ENCODE measurements at places on chromosomes 3 and 15.

GRCh38 chr3:179323197-179324110, 623 bp downstream of the ZNF639 start:
- peak; percentile 93 for DNase-seq

DNA sequence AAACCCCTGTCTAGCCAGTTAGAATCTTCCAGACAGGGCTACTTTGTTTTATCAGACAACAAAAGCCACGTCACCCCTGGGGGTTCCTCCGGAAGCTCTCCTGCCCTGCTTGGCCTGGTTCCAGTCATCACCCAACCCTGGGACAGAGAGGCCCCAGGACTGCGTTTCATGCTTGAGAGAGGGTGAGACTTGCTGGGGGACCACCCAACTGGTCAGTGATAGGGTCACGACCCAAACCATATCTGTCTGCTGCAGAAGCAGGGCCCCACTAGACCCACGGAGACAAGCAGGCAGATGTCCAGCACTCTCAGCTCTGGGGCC, 1.2 kb downstream of the NT5DC2 start:
- DNase-seq, result no peak

DNA sequence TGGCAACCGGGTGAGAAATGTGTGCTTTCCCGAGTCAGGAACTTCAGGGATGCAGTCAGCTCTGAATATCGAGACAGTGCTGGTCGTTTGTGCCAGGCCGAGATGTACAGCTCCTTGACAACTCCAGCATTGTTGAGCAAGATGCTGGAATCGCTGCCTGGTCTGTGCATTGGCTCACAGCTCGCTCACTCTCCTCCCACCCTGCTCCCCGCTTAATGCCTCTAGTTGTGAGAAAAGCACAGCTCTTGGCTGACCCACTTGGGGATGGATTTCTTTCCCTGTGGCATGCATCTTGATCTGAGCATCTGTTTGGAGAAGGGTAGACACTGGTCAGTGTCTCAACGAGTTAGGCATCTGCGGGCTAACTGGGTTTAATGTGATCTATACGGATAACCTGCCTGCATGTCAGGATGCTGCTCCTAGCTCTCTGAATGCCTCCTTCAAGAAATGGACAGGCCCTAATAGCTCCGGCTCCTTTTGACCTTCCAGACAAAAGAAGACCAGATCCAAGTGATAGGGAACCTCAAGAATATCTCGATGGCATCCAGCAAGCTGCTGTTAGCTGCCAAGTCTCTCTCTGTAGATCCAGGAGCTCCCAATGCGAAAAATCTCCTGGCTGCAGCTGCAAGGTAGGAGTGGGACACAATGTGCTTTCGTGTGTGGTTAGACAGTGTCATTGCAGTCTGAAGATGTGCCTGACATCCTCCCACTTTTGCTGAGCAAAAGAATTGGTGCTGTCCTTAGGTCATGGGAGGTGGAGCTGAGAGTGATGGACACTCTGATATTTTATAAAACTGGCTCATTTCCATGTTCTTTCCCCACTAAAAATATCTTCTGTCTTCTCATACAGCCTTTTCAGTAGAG, 302.2 kb upstream of the TPM1 start:
- no peak for DNase-seq

DNA sequence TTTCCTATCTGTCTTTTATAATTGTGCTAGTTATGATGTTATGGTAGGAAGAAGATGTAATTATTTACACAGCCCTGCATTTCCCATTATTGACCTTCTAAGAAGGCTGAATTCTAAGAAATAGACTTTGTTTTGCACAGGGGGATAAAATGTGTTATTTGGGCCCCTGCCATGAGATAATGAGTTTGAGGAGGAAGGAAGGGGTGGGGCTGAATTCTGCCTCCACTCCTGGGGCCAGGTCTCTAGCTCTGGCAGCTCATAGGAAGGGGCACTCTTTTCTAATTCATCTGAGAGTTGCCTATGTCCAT, 69.2 kb upstream of the GOLGA8B start:
- no peak for DNase-seq

DNA sequence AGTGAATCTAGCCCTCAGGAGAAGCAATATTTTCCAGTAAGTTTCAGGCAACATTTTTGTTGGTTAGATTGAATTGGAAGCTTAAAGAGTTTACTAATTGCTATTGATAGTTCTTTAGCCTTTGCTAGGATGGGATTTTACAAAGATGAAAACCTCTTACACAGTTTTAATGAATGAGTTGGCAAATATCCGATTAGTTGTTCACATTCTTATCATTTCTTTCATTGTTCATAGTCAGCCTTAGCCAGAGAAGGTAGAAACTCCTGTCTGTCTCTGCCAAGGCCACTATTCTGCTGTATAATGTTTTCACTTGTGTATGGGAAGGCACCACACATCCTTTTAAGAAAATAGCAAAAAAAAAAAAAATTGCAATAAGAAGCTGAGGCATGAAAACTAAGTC, 222.0 kb upstream of the MANF start:
- no peak for DNase-seq

GRCh38 chr3:158121295-158121694, 11.4 kb downstream of the RSRC1 start:
- DNase-seq, result no peak

DNA sequence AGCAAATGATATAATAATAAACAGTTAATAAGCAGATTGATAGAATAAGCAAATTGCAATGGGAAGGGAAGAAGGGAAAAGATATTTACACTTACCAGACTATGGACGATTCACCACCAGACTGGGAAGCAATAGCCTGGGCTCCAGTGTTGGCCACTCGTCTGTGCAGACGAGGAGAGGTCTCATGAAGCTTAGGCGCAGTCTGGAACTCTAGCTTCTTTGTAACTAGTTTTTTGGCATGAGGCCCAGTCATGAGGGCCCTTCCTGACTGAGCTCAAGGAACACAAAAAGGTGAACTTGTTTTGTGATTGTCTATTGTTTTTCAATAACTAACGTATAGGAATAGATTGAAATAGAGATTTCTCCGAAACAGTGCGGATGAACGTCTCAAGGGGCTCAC, 63.3 kb upstream of the GATM start:
- no peak for DNase-seq

DNA sequence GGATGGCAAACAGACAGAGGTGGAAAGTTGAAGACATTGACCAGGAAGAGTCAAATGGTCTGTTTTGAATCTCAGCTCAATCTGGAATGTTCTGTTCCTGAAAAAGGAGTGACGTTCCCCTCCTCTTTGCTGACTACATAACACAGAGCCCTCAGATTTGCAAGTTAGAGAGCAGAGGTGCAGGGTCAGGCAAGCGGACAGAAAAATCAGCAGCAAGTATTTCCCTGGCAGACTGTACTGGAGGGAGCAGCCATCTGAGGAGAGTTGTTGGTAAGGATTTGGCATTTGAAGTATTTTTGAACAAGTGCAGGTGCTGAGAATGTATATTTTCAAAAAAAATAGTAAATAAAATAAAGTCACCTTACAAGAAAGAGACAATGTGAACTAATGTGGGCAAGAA, 17.6 kb downstream of the ZNF80 start:
- DNase-seq, result no peak

DNA sequence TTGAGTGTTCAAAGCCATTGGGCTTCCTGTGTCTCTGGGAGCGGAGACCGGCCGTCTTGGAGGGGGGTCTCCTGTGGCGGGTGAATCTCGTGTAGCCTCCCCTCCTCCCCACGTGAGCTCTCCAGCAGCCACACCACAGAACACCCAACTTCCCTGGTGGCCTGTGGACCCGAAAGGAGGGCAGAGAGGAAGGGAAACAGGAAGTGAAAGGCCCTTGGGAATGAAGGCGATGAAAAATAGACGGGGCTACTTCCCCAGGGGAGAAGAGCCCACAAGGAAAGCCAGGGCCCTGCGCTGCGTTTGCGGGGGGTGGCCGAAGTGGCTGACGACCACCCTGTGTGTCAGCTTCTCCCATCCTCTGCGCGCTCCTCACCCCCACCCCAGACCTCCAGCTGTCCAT, 5.4 kb downstream of the ANKRD63 start:
- no peak for DNase-seq

DNA sequence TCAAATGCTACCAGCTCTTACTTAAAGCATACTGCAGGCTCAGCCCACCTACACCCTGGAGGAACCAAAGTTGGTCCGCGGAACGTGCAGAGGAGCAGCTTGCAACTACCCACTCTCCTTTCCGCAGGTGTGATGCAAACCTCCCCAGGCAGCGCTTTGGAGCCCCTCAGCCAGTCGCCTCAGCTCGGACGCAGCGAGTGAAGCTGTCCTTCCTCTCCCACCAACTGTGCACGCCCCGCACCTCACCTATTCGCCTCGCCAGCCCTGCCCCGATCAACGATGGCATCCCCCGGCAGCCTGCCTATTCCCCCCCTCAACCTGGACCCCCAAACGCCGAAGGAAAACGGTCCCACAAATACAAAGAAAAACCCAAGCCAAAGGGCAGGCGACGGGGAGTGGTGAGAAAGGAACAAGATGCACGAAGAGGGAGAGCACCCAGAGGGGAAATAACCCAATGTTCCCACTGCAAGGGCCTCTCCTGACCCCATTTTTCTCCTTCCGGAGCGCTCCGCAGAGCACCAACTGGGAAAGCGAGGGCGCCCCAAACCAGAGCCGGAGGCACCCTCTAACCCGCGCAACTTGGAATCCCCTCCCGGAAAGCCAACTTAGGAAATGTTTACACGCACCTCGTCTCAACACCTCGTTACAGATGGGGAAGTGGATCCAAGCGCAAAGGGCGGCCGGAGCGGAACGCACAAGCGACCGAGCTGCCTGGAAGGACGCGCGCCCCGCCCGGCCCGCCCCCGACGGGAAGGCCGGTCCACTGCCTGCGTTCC, 665 bp downstream of the GLB1 start:
- DNase-seq, result no peak

DNA sequence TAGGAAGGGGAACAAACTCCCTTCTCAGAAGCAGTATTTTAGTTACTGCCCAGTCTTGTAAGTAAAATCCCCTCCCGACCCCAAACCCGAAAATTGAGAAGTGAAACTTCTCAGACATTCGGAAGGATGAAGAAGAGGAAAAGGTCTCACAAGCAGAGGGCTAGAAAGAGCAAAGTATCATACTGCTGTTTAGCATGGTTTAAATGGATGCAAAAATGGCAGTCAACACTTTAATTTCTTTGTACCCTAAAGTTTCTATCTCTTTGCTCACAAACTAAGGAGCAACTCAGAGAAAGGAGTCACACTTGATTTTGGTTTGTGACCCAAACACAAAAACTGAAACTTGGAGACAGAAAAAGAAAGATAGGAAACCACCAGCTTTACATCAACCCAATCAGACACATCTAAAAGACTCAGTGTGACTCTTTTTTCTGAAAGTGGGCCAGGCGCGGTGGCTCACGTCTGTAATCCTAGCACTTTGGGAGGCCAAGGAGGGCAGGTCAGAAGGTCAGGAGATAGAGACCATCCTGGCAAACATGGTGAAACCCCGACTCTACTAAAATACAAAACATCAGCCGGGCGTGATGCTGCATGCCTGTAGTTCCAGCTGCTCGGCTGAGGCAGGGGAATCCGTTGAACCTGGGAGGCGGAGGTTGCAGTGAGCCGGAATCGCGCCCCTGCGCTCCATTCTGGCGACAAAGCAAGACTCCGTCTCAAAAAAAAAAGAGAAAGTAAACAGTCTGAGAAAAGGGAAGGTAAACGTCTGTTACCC, 63.2 kb upstream of the ATP11B start:
- DNase-seq, result no peak

GRCh38 chr15:44231842-44232241, 36.8 kb upstream of the FRMD5 start:
- no peak for DNase-seq

- no peak for DNase-seq
Measured at GRCh38 chr15:88649753-88650551, 11.1 kb downstream of the ISG20 start.

- no peak for DNase-seq
Measured at GRCh38 chr3:79418855-79419621, 348.8 kb downstream of the ROBO1 start.

GRCh38 chr3:27213450-27213849, 155.7 kb downstream of the NEK10 start:
- no peak for DNase-seq

GRCh38 chr3:157294953-157295352, 135.0 kb upstream of the CCNL1 start:
- DNase-seq, result no peak

GRCh38 chr3:22959593-22959992, 243.5 kb upstream of the UBE2E2 start:
- no peak for DNase-seq

DNA sequence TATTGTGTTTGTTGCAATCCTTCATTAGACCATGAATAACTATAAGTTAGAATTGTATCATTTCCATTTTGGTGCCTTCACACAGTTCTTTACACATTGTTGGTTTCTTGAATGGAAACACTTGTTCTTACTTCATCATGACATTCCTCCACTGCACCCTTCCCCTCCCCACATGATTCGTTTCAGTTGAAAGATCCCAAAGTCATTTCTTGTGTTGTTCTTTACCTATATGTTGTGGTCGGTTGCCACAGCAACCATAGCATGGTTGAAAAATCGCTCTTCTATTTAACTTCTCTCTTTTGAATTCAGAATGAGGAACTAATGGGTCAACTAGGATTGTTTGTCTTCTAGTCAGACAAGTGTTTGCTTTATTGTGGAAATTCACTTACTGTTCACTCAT, 103.3 kb downstream of the IL1RAP start:
- no peak for DNase-seq

DNA sequence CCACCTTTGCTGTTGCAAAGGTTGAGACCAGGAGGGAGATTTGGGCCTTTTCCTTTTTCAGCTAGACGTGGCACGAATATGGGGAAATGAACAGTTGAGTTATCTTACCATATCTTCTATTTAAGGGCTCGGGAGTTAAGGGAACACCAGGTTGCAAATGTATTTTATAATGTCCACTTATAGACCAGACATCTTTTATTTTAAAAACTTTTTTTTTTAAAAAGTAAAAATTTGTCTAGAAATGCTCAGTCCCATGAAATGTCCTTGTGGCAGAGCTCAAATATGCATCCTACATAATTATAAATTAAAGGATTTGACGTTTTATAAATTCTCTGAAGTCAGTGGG, 103.6 kb upstream of the VEPH1 start:
- DNase-seq, result no peak

GRCh38 chr15:75661756-75662140, 14.0 kb downstream of the SNX33 start:
- DNase-seq, result no peak

GRCh38 chr3:109070211-109070610, 47.7 kb downstream of the MORC1 start:
- no peak for DNase-seq

GRCh38 chr3:129890891-129891290, 2.6 kb downstream of the TMCC1 start:
- no peak for DNase-seq

DNA sequence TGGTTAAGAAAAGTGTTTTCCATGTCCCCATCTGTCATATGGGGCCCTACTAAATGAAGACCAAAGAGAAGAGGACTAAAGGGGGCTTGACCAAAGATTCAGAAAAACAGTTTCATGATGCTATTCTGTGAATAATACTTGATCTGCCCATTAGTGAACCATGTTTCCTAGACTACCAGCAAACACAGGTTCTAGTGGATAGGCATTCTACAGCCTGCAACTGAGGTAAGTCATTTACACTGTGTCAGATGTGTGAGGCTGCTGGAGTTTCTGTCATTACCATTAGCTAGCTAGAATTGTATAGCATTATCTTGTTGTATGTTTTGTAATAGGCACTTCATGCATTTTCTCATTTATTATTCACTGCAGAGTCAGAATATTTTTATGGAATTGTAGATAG, 6.6 kb downstream of the GPR171 start:
- DNase-seq, result no peak

GRCh38 chr15:72176159-72176558, 21.4 kb downstream of the GRAMD2A start:
- DNase-seq, result no peak

GRCh38 chr15:38130740-38131498, 121.7 kb upstream of the SPRED1 start:
- peak; percentile 47 for DNase-seq

Measured in GOT3 (cell line).